ENCODE measurements at places on chromosomes 2 and 18.

GRCh38 chr18:11882636-11883035 is 25.5 kb downstream of the MPPE1 start:
- DNase-seq = no peak

DNA sequence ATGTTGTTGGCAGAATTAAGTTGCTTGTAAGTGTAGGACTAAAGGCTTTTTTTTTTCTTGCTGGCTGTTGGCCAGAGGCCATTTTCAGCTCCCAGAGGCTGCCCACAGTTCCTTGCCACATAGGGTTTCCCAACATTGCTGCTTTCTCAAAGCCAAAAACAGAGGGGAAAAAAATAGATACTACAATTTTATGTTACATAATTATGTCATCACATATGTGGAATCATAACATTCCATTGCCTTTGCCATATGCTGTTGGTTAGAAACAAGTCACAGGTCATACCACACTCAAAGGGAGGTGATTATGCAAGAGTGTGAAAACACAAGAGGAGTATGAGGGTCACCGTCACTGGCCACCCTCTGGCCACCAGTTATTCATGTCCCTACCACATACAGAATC is 154.5 kb downstream of the RTN4 start:
- no peak for DNase-seq

DNA sequence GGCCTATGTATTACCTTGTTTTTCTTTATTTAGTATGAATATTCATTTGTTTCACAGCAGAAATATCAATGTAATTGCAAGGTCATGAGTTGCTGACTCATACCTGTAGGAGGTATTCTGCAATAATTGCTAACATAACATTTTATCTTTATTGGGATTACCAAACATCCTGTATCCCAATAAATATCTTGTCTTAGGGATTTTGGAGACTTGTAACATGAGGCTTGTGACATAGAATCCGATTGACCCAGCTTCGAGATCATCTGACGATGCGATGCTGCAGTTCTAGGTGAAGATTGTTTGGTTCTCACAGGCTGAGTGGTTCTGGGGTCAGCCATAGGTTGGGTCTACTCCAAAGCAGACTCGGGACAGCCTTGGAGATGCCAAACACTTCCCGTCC is 133.4 kb upstream of the RND3 start:
- DNase-seq = no peak

- DNase-seq = no peak
These were observed 21.9 kb upstream of the RNF149 start for GRCh38 chr2:101330253-101330933.

GRCh38 chr2:70496819-70497218 is 56.8 kb downstream of the TGFA start:
- no peak for DNase-seq

DNA sequence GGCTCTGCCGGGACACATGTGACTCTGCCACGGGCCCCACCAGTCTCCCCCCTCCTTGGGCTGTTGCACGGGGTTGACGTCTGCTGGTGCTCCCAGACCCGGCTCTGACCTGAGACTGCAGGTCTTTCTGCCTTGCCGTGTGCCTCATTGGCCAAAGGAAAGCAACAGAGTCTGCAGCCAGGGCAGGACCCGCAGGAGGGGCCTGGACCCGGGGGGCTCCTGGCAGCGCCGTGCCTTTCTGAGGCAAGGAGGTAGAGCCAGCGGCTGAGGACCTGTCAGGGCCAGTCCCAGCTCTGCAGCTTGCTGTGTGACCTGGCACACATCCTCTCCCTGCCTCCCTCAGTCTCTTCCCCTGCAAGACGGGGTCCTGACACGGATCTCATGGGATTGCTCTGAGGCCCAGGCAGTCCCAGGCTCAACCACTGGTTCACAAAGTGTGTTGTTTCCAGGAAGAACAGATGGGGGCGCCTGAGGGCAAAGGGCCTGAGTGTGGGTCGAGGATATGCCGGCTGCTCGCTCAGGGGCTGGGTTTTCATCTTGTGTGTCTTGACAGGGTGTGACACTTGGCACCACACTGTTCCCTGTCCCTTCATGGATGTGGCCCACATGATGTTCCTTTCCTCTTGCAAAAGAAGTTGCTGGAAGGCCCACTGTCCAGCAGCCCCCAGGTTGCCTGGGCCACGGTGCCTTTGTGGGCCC is 9.0 kb downstream of the CAPN10 start:
- no peak for DNase-seq

DNA sequence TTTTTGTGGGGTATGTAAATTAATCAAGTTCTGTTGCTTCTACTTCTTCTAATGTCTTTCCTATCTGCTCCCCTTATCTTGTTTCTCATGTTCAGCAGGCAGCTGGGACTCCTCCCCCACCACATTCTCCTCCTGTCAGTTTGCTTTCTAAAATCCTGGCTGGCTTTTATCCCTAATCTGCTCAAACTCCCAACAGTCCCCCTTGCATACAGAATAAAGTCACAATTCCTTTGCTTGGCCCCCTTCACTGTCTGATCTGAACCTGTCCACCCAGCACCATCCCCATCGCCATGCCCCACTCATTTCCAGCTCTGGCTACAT is 2.2 kb downstream of the CFAP221 start:
- no peak for DNase-seq

GRCh38 chr2:149732001-149732685 is 144.6 kb upstream of the MMADHC start:
- DNase-seq = no peak

DNA sequence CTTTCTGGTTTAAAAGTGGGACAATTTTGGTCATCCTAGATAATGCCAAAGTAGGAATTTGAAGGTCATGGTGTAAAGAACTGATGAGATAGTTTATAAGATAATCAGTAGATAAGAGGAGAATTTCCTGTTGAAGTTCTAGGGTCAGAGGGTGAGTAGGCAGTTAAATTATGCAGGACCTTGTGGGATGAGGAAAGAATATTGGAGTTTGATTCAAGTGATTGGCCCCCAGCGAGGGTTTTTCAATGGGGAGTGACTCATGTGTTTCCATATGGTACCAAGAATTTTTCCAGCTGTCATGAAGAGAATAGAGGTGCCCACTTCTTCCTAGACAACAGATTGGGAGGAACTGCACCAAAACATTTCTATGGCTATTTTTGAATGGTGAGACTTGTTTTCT is 940.2 kb upstream of the ZEB2 start:
- no peak for DNase-seq

DNA sequence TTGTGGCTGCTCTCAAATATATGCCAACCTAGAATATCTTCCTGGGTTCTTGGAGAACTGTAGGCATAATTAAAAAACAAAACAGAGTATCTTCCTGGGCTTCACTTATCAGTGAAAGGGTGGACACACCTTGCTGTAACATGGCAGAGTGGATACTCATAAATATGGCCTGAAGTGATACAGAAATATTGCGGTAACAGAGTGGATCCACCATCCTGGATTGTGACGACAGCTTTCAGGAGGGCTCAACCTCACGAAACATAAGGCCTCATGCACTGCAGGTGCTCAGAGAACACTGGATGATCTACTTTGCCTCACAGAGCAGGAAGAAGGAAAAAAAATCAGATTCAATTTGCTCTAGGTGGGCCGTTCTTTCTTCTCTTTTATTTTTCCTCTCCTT is 336.0 kb downstream of the NBAS start:
- no peak for DNase-seq

DNA sequence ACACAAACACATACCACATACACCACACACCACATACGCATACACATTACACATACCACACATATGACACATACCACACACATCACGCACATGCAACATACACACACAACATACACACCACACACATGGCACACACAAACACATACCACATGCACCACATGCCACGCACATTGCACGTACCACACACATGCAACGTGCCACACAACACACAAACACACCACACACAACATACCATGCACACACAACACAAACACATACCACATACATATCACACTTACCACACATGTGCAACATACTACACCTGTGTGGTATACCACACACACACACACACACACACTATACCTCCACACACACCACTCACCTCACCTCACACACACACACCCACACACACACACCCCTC is 15.0 kb downstream of the TMEM177 start:
- no peak for DNase-seq

GRCh38 chr2:36287363-36288275 is 68.0 kb upstream of the CRIM1 start:
- DNase-seq = no peak

DNA sequence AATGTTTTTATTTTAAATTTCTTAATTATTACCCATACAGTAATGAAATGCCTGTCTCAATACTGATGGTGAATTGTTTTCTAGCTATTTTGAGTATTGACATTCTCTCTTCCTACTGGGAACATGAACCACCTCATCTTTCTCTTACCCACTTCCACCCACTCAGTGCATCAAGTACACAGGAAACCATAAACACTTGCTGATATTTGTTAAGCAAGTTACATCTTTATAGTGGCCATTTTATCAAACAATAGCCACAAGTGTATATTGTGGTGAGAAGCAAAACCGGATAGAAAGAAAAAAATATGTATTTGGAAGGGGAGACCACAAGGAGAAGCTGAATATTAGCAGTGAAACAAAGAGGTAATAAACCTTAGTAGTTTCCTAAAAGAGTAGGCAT is 368.1 kb upstream of the HNRNPA3 start:
- DNase-seq = no peak

GRCh38 chr2:177639262-177639914 is 246.8 kb downstream of the AGPS start:
- no peak for DNase-seq

GRCh38 chr18:4358618-4359017 is 96.5 kb downstream of the DLGAP1 start:
- no peak for DNase-seq

DNA sequence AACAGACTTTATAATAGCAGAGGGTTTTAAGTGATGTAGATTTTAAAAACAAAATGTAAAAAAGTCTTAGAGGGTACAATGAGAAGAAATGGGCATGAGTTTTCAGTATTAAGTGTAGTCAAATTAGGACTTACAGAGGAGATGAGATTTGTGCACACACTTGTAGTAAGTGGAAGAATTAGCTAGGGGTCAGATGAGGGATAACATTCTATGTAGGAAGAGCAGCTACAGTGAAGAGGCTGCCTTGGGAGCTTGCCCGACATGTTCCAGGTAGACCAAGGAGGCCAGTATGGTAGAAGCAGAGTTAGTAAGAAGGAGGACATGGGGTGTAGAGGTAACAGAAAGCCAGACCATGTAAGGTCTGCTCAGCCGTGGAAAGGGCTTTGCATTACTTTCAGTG is 189.2 kb upstream of the DSEL start:
- no peak for DNase-seq

- DNase-seq = no peak
These were observed 133.6 kb downstream of the MBD2 start for GRCh38 chr18:54090856-54091255.

- no peak for DNase-seq
These were observed 38.1 kb downstream of the CDH2 start for GRCh38 chr18:28138816-28139215.

DNA sequence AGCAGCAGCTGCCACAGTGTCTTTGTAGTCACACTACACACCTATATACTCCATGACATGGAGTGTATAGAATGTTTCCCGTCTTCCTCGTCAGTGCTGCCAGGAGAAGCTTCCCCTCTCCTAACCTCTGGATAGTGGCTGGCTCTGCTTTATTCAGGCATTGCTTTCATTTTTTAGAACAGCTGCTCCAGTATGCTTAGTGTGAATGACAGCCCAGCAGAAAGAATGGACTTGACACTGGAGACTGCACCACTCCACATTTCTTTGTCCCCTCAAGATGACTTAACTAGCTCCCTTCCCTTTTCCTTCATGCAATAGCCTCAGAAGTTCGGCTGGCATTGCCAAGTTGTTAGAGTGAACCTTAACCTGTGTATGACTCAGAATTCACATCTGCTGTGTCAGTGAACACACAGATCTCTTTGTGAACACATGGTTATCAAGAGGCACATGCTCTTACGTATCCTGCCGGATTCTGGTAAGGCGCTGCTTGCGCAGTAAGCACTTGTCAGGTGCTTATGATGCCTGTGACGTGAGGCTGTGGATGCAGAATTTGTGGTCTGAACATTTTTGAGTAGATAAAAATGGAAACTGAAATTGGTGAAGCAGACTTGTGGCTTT is 73.9 kb downstream of the NEDD4L start:
- no peak for DNase-seq

DNA sequence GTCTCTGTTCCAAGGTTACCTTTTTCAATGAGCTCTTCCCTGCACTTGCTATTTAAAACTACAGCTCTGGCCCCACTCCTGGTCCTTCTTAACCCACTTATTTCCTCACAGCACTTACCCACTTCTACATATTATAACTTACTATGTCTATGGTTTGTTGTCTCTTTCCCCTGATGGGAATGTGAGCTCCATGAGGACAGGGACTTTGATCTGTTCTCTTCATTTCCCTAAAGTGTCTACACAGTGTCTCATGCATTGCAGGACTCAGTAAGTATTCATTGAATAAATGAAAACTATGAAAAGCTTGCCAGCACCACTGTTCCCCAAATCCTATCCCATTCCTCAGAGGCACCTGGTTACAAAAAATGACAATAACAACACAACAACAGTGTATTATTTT is 18.3 kb upstream of the ACYP2 start:
- DNase-seq = no peak

GRCh38 chr18:32668956-32669355 is 103.9 kb downstream of the KLHL14 start:
- DNase-seq = no peak

DNA sequence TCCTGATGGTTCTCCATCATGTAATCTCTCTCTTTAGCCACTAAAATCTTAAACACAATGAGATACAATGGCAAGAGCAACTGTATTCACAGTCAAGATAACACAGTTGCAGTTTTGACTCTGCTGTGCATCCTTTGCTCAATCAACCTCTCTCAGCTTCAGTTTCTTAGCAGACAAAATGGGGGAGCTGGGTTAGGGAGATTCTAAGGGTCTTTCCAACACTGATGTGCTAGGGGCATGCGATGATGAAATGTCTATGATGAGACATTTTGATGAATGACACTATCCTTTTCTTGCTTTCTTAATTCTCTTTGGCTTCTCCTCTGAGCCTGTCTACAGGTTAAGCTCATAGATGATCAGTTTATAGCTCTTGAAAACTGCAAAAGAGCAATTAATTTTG is 1.1 kb downstream of the SERPINB10 start:
- no peak for DNase-seq

GRCh38 chr2:112891385-112891831 is 19.6 kb upstream of the IL37 start:
- DNase-seq = no peak

DNA sequence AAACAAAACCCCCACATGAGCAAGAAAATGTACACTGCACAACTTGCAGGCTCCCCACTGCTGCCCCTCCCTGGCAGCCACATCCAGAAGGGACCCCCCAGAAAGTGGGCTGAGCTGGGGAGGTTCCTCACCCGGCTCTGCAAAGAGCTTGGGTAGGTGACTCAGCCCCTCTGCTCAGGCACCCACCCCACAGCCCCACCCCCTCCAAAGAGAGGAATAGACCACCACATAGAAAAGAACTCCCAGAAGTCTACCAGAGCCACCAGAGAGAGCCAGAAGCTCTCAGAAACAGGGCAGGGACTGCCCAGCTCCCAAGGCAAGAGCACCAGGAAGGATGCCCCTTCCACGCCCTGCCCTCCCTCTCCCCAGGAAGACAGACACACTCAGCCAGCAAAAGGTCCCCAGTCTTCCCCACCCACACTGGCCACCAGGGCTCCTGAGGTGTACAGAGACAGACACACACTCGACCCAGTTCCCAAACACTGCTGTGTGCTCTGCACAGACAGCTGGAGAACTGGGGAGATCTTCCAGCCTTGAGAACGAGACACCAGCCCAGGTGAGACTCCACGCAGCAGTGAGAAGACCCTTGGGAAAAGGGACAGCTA is 28.2 kb downstream of the BIN1 start:
- DNase-seq = no peak
